A549 treated with CORT108297 at 1 μM for 4 hours (cell line): ENCODE measurements at places on chromosomes 6 and 20. TPM values are rescaled to one million over a fixed set of nuclear protein-coding genes. Genes with fewer than 3 reads are reported as not detected.

The TRIM15 gene
- total RNA-seq: 0.08 to 0.09 TPM in 2 of 5 replicates, not detected in the others

The OTOR gene
- total RNA-seq: not detected in 5 replicates

The CST2 gene
- total RNA-seq: 0.10 to 0.32 TPM (median 0.13 TPM) in 3 of 5 replicates, not detected in the others

The LHFPL5 gene
- 0.20 to 0.23 TPM in 2 of 5 replicates, not detected in the others for total RNA-seq

The MTCH1 gene
- total RNA-seq: 109 to 143 TPM (median 138 TPM) in 5 replicates

The SLC17A9 gene
- total RNA-seq: 0.03 to 0.13 TPM (median 0.08 TPM) in 4 of 5 replicates, not detected in the other

The POM121L2 gene
- 0.02 to 0.04 TPM in 2 of 5 replicates, not detected in the others for total RNA-seq

The TBPL1 gene
- total RNA-seq: 21.5 to 26.8 TPM (median 26.6 TPM) in 5 replicates

The CDK5RAP1 gene
- total RNA-seq: 30.3 to 33.8 TPM (median 32.4 TPM) in 5 replicates

The HLA-DOB gene
- total RNA-seq: 0.12 to 0.35 TPM (median 0.18 TPM) in 5 replicates

The PANK2 gene
- 51.5 to 61.3 TPM (median 53.6 TPM) in 5 replicates for total RNA-seq

The GLP1R gene
- total RNA-seq: not detected in 5 replicates

The PACRG gene
- 0.12 TPM in 1 of 5 replicates, not detected in the others for total RNA-seq

The ZNF335 gene
- total RNA-seq: 7.0 to 10.4 TPM (median 9.8 TPM) in 5 replicates

The CFB gene
- 1.5 to 3.3 TPM (median 2.4 TPM) in 5 replicates for total RNA-seq

The CDSN gene
- 0.03 TPM in 1 of 5 replicates, not detected in the others for total RNA-seq

The ECT2L gene
- not detected in 5 replicates for total RNA-seq

The SCUBE3 gene
- 0.03 to 0.07 TPM (median 0.06 TPM) in 5 replicates for total RNA-seq

The ACTL10 gene
- 0.05 TPM in 1 of 5 replicates, not detected in the others for total RNA-seq

The DEFB124 gene
- total RNA-seq: not detected in 5 replicates

The CALHM4 gene
- 0.16 TPM in 1 of 5 replicates, not detected in the others for total RNA-seq

The SAMD5 gene
- 0.60 to 0.84 TPM (median 0.79 TPM) in 5 replicates for total RNA-seq

The BMP7 gene
- 0.24 to 0.82 TPM (median 0.68 TPM) in 5 replicates for total RNA-seq

The ULBP1 gene
- 0.74 to 1.1 TPM (median 1.0 TPM) in 5 replicates for total RNA-seq

The BEND6 gene
- 0.85 to 1.4 TPM (median 0.98 TPM) in 5 replicates for total RNA-seq

The ADGRB3 gene
- total RNA-seq: not detected in 5 replicates

The MRPS10 gene
- total RNA-seq: 34.7 to 42.0 TPM (median 37.4 TPM) in 5 replicates

The SRSF12 gene
- total RNA-seq: 0.82 to 1.5 TPM (median 1.3 TPM) in 5 replicates

The SLC22A3 gene
- total RNA-seq: 34.0 to 41.6 TPM (median 36.7 TPM) in 5 replicates

The TUBB2B gene
- total RNA-seq: 13.0 to 14.6 TPM (median 13.4 TPM) in 5 replicates

The PRSS16 gene
- total RNA-seq: 3.0 to 3.6 TPM (median 3.2 TPM) in 5 replicates

The CDH26 gene
- total RNA-seq: 0.07 to 0.14 TPM (median 0.11 TPM) in 3 of 5 replicates, not detected in the others

The ACSS1 gene
- 8.8 to 13.2 TPM (median 13.1 TPM) in 5 replicates for total RNA-seq

The C20orf144 gene
- 0.08 to 0.13 TPM (median 0.10 TPM) in 4 of 5 replicates, not detected in the other for total RNA-seq

The DLL1 gene
- 0.12 to 0.26 TPM (median 0.20 TPM) in 5 replicates for total RNA-seq

The UBE2C gene
- 232 to 256 TPM (median 248 TPM) in 5 replicates for total RNA-seq
